ENCODE measurements at places on chromosomes 7 and 10.

DNA sequence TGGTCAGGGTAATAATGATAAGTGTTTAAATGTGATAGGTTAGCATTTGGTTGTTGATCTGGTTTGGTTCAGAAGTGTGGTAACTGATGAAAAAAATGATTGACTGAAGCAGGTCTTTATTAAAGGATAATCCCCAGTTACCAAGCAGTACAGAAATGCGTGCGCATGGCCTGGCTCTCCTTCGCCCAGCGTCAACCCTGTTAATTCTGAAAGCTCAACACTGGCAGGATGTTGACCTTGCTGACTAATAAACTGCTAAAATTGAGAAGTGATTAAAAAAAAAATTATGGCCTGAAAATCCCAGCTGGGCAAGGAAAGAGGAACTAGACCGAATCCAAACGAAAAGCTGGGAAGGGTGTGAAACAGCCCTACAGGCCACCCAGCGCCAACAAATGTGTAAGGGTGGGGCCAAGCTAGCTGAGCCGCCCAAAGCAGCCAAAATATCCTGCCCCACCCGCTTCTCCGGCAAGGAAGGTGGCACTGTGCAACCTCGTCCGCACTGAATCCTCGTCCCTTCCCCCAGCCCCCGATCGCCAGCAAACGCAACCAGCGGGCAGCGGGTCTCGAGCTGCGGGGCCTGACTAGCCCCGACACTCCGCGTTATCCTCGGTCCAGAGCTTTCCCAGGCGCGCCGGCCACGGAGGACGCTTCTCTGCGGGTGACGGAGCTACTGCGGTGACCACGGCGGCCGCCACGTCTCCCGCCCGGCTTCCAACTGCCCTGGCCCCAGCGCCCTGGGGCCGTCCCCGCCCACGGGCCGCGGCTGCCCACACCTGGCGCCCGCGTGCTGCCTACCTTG, 561 bp downstream of the SHTN1 start:
- DNase-seq, result peak; percentile 41

DNA sequence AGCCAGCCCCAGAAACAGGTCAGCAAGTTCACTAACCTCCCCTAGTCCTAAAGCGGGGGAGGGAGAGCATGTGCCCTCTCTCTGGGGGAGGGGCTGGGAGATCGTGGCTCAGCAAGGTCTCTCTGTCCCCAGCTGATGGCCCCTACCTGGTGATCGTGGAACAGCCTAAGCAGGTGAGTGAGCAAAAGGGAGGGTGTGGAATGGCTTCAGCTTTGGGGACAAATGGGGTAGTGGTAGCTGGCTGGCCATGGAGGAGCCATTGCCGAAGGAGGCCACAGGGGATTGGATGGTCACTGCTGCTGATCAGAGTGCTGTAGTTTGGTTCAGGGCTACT, 779 bp downstream of the NFKB2 start:
- DNase-seq, result no peak

DNA sequence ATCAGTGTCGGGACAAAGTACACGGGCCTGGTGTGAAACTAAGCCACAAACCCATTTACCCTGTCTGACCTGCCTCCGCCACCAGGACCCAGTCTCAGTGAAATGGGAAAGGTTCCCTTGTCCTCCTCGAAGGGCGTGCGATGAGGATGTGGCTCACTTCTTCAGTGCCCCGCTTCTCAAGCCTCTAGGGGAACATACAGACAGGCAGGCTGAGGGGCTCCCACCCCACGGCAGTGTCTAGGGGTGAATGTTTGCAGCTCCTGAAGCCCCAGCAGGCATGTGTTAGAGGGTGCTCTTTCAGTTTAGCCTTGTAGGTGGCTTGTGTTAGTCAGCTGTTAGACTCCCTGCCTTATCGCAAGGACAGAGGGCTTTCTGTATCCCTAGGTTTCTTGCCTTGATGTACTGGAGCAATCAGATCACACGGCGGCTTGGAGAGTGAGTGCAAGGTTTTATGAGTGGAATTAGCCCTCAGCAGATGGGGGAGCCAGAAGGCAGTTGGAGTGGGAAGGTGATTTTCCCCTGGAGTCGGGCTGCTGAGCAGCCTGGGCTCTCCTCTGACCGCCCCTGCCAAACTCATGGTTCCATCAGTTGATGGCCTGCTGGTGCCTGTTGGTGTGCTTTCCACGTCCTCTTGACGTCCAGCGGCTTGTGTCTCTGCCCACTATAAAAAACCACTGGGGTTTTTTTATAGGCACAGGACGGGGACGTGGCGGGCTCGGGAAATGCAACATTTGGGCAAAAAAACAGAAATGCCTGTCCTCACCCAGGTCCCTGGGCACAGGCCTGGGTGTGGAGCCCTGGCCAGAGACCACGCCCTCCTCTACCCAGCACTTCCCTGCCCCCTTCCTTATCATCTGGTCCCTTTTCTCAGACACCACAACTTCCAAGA, 759 bp downstream of the NUDT1 start:
- peak; percentile 14 for DNase-seq

GRCh38 chr7:28643188-28643569, 230.9 kb downstream of the CREB5 start:
- no peak for DNase-seq

DNA sequence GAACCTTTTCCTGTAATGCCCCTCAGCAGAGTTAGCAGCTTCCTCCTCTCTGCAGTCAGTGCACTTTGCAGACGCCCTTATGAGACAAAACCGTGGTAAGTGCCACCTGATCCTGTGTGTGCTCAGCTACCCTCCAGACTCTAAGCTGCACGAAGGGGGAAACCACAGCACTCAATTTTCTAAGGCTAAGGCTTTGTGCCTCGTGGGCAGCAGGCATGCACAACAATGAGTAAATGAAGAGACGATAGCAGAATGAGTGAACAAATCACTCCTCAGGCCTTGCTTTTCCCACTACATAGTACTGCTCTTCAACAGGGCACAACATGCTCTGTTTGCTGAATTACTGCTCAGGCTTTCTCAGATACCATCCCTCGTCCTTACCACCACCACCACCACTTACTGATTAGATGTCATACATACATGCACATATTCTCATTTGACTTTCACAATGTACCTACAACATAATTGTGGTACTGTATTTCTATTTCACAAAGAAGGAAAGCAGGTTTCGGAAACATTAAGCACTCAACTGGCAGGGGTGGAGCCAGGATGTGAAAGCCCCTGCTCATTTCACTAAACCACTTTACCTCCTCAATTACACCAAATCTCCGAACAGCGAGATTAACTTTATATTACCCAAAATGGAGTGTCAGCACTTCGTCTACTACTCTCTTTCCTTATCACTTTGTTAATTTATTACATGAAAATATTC, 85.4 kb downstream of the ICA1 start:
- no peak for DNase-seq

- DNase-seq, result no peak
Observed at GRCh38 chr10:79351332-79351731, 4.1 kb downstream of the PPIF start.

DNA sequence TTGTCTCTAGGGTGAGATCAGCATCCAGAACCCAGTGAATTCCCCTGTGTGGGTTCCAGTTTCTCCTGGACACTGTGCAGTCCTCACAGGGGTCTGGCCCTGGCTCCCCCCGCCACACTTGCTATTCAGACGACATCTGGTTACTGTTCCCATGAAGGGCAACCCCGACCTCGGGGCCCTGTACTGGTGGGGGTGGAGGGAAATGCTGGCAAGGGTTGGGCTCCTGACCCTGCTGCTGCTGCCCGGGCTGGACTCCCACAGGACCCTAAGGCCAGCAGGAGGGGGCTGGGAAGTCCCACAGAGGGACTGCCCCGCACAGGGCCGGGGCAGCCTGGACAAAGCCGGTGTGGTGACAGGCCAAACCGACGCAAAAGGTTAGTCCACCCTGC, 768 bp upstream of the CPA1 start:
- DNase-seq, result no peak

DNA sequence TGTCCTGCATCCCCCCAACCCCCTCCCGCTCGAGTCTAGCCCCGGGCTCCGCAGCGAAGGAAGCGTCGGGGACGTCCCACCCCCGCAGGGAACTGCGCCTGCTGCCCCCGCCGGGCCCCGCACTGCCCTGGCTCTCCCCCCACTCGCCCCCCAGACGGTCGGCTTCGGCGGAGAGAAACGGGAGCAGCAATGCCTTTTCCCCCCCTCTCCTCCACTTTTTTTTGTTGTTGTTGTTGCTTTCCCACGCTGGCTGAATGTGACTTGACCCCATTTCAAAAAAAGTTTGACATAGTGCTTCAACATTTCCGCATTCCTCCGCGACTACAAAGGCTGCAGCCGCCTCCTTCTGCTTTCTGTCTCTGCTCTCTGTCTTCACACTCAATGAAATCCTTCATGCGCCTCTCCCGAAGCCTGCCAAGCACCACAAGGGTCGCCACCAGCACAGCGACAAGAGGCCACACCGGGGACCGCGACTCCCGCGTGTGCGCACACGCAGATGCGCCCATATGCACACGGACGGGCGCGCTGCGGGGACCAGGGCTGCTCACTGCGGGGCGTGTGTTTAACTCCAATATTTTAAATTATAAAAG, 1.0 kb downstream of the CDK6 start:
- no peak for DNase-seq

- no peak for DNase-seq
Observed at GRCh38 chr7:134302120-134302519, 14.6 kb downstream of the SLC35B4 start.

- no peak for DNase-seq
Observed at GRCh38 chr10:86888585-86889381, 68.6 kb downstream of the MMRN2 start.

DNA sequence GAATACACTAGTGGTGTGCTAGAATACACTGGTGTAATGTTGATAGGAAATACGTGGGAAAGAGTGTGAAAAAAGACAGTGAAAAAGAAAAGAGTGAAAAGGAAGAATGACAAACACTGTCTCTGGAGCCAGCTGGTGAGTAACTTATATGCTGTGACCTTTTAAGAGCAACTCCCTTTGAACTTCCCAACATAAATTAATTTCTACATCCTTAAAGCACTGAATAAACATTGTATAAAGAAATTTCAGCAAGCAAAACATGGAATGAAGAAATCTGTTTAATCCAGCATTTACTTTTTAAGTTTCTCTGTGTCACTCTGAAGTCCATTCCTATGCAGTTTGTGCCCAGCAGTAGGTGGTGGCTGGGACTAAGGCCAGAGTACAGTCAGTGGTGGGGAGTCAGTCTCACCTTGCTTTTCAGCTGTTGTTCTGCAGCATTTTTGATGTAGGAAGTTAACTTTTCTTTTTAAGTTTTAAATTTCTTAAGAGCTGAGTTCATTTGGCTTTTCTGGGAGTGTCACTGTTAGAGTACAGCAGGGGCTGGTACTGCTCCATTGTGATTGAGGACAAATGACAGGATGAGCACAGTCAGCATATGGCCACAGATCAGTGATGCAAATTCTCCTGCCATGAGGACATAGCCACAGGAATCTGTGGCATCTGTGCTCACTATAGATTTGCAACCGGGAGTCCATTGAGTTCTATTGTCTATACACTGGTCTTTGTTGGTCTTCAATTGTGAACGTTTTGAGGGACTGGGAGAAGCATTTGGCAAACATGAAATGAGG, 321.8 kb downstream of the ZNF248 start:
- no peak for DNase-seq

Measured in NCI-H446 treated with DMSO at 0.1 percent for 48 hours (cell line).